Myometrial cell (primary cell): ENCODE measurements at places on chromosomes 5 and 9. TPM values are rescaled to one million over a fixed set of nuclear protein-coding genes. Genes with fewer than 3 reads are reported as not detected.

Gene PCDHA2
- total RNA-seq, result not detected in 2 replicates

Gene IL33
- total RNA-seq, result 22.5 and 29.1 TPM in 2 replicates

Gene LTC4S
- total RNA-seq, result 0.89 TPM in 1 of 2 replicates, not detected in the other

Gene GRHPR
- 151 and 158 TPM in 2 replicates for total RNA-seq

Gene REEP2
- total RNA-seq, result 25.9 and 31.4 TPM in 2 replicates

Gene IFT74
- 8.4 and 9.7 TPM in 2 replicates for total RNA-seq

Gene DRD1
- not detected in 2 replicates for total RNA-seq

Gene FAM81B
- not detected in 2 replicates for total RNA-seq

Gene GABRA6
- total RNA-seq, result not detected in 2 replicates

Gene SPATA31A3
- not detected in 2 replicates for total RNA-seq

Gene LECT2
- not detected in 2 replicates for total RNA-seq

Gene ZBED3
- 0.35 and 1.4 TPM in 2 replicates for total RNA-seq

Gene IL4
- not detected in 2 replicates for total RNA-seq

Gene PCDHGA5
- total RNA-seq, result 0.29 and 0.89 TPM in 2 replicates

Gene PCDHB4
- not detected in 2 replicates for total RNA-seq

Gene RABEPK
- total RNA-seq, result 35.2 and 35.4 TPM in 2 replicates

Gene BSPRY
- total RNA-seq, result not detected in 2 replicates

Gene RNF183
- not detected in 2 replicates for total RNA-seq

Gene KIAA1958
- 0.29 and 0.53 TPM in 2 replicates for total RNA-seq

Gene SHISAL2B
- not detected in 2 replicates for total RNA-seq

Gene MCTP1
- total RNA-seq, result 7.2 and 8.3 TPM in 2 replicates
